ENCODE measurements at places on chromosomes 1 and 21. TPM values are rescaled to one million over a fixed set of nuclear protein-coding genes. Genes with fewer than 3 reads are reported as not detected.

Gene DIRAS3
- not detected for polyA plus RNA-seq

Gene NOS1AP
- 0.69 TPM for polyA plus RNA-seq

Gene VWA5B1
- polyA plus RNA-seq, result not detected

Gene AMY1A
- not detected for polyA plus RNA-seq

Gene SLAMF7
- polyA plus RNA-seq, result not detected

Gene SPRR2B
- not detected for polyA plus RNA-seq

Gene PLA2G2F
- not detected for polyA plus RNA-seq

Gene OTUD3
- 1.2 TPM for polyA plus RNA-seq

Gene FCGR1A
- polyA plus RNA-seq, result 0.71 TPM

Gene C1orf52
- polyA plus RNA-seq, result 68.1 TPM

Gene MMP23B
- polyA plus RNA-seq, result not detected

Gene LHX8
- polyA plus RNA-seq, result not detected

Gene CCDC185
- not detected for polyA plus RNA-seq

Gene KCNK1
- polyA plus RNA-seq, result 186 TPM

Gene PTPRU
- not detected for polyA plus RNA-seq

Gene LAMC1
- 11.3 TPM for polyA plus RNA-seq

Gene TNFSF18
- not detected for polyA plus RNA-seq

Gene MAN1C1
- 3.5 TPM for polyA plus RNA-seq

Gene TNNT2
- not detected for polyA plus RNA-seq

Gene LCA5L
- 1.5 TPM for polyA plus RNA-seq

Gene PRAMEF17
- polyA plus RNA-seq, result not detected

Gene AGL
- polyA plus RNA-seq, result 8.0 TPM

Data from Purkinje cell (primary cell).